ENCODE measurements at places on chromosomes 11 and 22.
A peak's percentile ranks its signal among the peaks of the same experiment; 100 is the strongest.

DNA sequence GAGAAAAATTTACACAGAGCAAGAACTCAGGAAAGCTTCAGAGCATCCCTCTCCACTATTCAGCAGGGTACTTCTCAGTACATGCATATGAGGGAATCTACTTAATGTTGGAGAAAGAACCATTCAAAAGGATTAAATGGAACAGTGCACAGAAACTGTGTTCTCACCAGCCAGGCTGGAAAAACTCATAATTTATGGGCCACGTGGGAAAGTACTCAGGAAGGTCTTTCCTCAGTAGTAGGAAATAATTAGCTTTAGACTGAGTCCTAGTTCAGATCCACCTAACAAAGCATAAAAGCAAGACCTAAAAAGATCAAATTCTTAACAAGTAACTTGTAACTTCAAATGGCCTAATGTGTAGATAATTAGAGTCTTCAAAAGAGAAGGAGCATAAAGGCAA, 134.0 kb downstream of the FAM76B start:
- no peak for DNase-seq

- no peak for DNase-seq
Observed at GRCh38 chr11:102144357-102145355, 34.4 kb downstream of the YAP1 start.

DNA sequence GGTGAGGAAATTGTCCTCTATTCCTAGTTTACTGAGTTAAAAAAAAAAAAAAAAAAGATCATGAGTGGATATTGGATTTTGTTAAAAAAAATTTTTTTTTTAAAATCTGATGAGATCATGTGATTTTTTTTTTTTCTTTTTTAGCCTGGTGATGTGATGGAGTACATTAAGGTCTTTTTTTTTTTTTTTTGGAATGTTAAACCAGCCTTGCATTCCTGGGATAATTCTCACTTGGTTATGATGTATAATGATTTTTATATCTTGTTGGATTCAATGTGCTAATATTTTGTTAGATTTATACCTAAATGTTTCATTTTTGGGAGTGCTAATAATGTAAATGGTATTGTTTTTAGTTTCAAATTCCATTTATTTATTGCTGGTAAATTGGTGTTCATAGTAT, 43.3 kb downstream of the DDX10 start:
- DNase-seq, result no peak

- no peak for DNase-seq
Observed at GRCh38 chr11:108887436-108888238, 222.8 kb downstream of the DDX10 start.

DNA sequence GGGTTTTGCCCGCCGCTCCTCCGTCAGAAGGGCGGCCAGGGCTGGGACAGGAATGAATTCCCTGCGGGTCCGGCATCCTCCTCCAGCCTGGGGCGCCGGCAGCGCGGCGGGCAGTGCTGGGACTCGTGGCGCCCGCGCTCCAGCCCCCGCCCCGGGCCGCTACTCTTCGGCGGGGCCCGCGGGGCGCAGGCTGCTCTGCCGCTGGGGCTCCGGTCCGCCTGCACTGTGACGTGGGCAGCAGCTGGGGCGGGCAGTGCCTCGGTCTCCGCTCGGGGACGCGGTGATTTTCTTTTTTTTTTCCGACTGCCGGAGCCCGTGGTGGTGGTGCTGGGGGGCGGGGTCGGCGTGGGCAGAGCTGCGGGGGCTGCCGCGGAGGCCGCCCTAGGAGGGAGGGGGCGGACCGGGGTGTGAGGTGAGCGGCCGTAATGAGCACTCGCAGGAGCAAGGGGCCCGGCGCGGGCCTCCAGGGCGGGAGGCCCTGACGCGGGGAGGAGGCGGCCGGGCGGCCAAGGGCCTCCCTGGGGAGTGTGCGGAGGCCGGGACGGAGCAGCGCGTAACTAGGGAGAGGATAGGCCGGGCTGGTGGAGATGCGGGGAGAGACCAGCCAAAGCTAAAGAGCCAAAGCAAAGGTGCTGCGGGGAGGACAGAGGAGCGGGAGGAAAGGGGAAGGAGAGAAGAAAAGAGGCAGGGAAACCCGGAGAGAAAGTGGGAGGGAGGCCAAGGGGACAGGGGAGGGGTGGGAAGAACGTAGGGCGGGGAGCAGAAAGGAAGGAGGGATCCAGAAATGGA, 73.3 kb upstream of the ZBED5 start:
- peak; percentile 66 for DNase-seq

- DNase-seq, result no peak
Observed at GRCh38 chr11:27246925-27247324, 116.1 kb downstream of the CCDC34 start.

DNA sequence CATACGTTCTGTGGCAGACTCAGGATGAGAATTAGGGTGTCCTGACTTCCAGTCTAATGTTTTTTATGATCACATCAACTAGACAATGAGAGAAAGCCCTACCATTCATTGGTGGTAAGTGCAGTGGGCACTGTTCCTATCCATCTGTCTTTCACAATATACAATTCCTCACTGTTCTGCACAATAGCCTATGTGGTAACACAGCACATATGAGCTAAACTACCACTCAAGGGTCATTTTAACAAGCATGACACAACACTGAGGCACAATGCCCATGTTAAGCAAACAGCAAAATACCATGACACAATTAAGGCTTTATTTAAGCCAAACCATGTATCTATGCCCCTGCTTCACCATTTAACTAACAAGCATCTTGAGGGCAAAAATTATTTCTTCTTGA, 52.3 kb downstream of the SIK3 start:
- no peak for DNase-seq

GRCh38 chr11:81220146-81220895, 1513.3 kb downstream of the FAM181B start:
- no peak for DNase-seq

DNA sequence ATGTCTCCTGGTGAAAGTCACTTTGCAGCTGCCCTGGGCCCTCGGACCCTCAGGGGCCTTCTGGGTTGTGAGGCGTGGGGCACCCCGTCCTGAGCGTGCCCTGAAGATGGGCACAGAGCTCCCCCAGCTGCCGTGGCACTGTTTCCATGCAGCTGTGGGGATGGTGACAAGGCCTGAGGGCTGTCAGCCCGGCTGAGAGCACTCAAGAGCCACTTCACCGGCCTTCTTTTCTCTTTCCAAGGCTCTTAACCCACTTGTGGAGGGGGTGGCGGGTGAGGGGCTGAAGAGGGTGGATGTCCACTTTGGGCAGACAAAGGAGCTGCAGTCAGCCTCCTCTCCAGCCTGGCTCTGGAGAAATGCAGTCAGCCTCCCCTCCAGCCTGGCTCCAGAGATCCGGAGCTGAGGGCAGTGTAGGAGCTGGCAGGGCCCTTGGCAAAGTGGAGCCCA, 239.5 kb downstream of the ST3GAL4 start:
- DNase-seq, result no peak

- no peak for DNase-seq
Observed at GRCh38 chr11:70885281-70886231, 366.8 kb downstream of the SHANK2 start.

DNA sequence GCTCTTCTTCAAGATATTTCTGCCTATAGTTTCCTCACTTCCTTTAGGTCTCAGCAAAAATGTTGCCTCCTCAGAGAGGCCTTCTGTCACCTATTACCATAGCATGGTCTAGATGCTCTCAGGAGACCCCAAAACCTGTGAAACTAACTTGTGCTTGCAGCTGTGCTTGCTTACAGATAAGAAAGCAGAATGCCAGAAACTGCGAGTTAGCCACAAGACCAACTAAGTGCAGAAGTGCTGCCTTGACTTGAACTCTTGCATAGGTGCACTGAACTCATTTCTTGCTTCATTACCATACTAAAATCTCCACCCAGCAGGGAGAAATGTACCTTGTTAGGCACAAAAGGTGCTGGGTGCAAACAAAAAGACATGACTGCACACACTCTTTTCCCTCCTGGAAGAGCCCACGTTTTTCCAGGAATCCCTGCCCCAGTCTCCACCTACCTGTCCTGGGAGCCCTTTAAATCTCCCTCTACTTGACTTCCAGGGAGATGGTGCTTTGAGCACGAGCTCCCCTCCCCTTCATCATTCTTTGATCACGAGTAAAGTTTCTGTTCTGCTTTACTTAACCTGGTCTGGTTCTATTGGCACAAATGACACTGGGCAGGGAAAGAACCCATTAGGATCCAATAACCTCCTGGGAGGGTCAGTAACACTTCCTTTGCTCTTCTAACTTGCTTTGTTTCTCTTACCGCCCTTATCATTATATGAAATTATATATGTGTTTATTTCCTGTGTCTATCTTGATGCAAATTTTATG, 137.7 kb upstream of the DDI1 start:
- DNase-seq, result no peak

DNA sequence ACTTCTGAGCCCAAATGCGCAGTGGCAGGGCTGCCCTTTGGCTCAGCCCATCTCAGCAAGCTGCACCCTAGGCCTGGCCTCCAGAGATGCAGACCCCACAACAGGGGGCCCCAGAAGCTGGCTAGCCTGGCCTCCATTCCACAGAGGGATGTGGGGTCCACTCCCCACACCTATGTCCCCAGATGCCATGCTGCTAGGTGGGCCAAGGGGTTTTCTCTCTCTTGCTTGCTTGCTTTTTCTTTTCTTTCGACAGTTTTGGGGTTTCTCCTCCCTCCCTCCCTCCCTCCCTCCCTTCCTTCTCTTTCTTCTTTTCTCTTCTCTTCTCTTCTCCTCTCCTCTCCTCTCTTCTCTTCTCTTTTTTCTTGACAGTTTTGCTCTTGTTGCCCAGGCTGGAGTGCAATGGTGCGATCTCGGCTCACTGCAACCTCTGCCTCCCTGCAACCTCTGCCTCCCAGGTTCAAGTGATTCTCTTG, 9.6 kb downstream of the SCARF2 start:
- no peak for DNase-seq
